ENCODE measurements at places on chromosomes 16 and 17.

GRCh38 chr16:57616241-57616640 lies 12.2 kb upstream of the ADGRG1 start:
- no peak for DNase-seq

GRCh38 chr17:58246104-58246740 lies 7.8 kb downstream of the LPO start:
- no peak for DNase-seq

- DNase-seq, result no peak
Measured at GRCh38 chr17:78555746-78556401, 21.3 kb downstream of the DNAH17 start.

- DNase-seq, result no peak
Measured at GRCh38 chr17:17856386-17856785, 19.6 kb upstream of the SREBF1 start.

- DNase-seq, result no peak
Measured at GRCh38 chr17:15341385-15341849, at the start of gene TEKT3. Gene TEKT3, minus strand, starts transcription at chr17:15341597. Its CDS starts 10,012 bp downstream, at chr17:15331585.

GRCh38 chr16:21626659-21627277 lies 25.6 kb downstream of the IGSF6 start:
- no peak for DNase-seq

DNA sequence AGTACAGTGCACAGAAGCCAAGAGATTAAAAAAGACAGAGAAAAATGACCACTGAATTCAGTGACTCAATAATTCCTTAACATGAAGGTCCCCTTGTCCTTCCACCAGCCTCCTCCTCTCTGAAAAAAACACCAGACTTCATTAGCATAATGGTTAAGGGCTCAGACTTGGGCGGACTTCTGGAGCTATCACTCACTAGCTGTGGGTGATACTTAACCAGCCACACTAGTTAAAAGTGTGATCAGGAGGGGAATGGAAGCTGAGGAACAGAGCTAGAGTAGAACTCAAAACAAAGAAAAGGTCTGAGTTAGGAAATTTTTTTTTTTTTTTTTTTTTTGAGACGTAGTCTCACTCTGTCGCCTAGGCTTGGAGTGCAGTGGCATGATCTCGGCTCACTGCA lies 23.2 kb downstream of the ZNF652 start:
- no peak for DNase-seq

- no peak for DNase-seq
Measured at GRCh38 chr17:19727501-19728078, 11.2 kb upstream of the SLC47A2 start.

DNA sequence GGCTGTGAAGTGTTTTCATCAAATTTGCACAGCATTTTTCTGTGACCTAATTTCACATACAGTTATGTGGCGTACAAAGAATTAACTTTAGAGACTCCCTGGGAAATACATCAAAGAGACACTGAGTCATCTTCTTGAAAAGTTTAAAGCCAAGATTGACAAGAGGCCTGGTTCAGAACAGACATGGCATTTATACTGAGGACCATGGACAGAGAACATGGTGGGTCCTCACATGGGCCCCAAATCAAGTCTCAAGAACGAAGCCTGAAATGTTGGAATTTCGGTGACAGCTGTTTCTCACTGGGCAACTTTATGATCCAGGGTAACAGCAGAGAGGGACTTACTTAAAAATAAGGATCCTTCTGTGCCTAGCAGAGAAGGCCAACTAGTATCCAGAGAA lies 311.5 kb upstream of the KCNJ16 start:
- no peak for DNase-seq

DNA sequence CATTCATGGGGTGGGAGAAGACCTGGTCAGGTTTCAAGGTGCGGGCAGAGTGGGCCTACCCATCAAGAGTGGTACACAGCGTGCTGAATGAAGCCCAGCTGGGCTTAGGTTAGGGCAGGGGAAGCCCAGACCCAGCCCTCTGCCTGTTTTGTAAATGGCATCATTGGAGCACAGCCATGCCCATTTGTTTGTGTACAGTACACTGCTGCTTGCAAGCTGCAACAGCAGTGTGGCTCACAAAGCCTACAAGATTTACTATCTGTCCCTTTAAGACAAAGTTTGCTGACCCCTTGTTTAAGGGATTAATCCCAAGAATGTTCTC lies 230.1 kb upstream of the TNRC6C start:
- DNase-seq, result no peak

DNA sequence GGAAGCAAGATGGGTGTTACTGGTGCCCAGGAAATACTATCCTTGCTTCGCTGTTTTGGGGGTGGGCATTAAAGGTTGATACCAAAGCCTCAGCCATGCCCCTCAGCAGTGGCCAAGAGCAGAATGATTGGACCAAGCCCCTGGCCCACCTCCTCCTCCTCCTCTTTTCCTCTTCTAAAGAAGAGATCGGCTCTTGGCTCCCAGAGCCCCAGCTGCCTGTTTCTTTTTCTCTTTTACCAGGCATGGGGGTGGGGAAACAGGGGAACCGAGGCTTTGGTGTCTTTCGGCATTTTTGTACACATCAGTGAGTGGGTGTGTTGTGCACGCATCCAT lies 5.8 kb downstream of the THRA start:
- DNase-seq, result no peak

- DNase-seq, result no peak
Measured at GRCh38 chr17:79491006-79491405, 119.8 kb downstream of the RBFOX3 start.

DNA sequence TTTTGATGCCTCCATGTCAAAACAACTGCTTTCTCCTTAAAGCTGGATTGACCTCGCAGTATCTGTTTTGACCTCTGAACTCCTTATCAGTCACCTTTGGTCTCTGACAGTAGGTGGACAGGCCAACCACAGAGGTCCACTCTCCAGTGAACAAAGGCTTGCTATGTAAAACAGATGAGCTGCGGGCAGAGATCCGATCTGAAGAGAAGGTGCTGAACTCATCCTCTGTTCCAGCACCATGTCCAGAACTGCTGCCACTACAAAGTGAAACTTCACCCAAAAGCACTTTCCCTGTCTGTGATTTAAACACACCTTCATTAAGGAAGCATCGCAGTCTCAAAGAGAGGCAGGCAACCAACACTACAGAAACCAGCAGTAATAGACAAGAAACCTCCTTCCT lies 117.3 kb upstream of the CORO6 start:
- DNase-seq, result no peak

GRCh38 chr16:83143788-83144187 lies 517.0 kb downstream of the CDH13 start:
- DNase-seq, result no peak

Data from GM12864 (cell line).